ENCODE measurements at places on chromosomes 6 and 20.

GRCh38 chr6:135521431-135521830 is 23.9 kb upstream of the AHI1 start:
- no peak overlapping the region for H3K27ac ChIP-seq
- H3K4me1 ChIP-seq = peaks cover 7% of the 10 kb centered on the region
- no peaks in the 10 kb centered on the region for H3K27me3 ChIP-seq

DNA sequence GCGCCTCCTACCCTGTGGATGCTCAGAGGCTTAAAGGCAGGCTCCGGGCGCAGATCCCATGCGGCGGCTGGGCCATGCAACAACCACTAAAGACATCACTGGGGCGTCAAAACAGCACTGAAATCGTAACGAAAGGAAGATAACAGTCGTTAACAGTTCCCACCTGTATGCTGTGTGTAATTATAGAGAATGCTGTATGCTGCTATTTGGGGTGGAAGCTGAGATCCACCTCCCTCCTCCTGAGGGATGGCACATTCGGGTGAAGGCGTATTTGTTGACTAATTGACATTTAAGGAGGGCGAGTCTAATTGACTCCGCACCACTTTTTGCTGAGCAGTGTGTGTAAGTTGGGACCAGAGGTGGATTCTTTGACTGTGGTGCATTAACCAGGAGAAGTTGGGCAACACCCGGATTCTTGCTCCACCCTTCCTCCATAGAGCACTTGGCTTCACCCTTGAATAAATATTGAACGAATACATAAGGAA is 687 bp downstream of the SLC35A1 start:
- DNase-seq = no peak
- peaks cover 12% of the 10 kb centered on the region for H3K4me1 ChIP-seq
- peak overlapping the region; percentile 46 for H3K27ac ChIP-seq
- H3K27me3 ChIP-seq = no peaks in the 10 kb centered on the region

DNA sequence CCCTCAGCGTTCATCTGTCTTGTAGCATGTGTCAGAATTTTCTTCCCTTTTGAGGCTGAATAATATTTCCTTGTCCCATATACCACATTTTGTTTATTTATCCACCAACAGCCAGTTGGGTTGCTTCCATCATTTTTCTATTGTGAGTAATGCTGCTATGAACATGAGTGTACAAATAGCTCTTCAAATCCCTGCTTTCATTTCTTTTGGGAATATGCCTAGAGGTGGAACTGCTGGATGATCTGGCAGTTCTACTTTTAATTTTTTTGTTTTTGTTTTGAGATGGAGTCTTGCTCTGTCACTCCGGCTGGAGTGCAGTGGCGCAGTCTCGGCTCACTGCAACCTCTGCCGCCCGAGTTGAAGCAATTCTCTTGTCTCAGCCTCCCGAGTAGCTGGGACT is 64.7 kb downstream of the SASH1 start:
- H3K27me3 ChIP-seq = no peaks in the 10 kb centered on the region
- DNase-seq = no peak
- H3K27ac ChIP-seq = peak overlapping the region; percentile 72
- peaks cover 25% of the 10 kb centered on the region for H3K4me1 ChIP-seq
- no peaks in the 10 kb centered on the region for H3K36me3 ChIP-seq

DNA sequence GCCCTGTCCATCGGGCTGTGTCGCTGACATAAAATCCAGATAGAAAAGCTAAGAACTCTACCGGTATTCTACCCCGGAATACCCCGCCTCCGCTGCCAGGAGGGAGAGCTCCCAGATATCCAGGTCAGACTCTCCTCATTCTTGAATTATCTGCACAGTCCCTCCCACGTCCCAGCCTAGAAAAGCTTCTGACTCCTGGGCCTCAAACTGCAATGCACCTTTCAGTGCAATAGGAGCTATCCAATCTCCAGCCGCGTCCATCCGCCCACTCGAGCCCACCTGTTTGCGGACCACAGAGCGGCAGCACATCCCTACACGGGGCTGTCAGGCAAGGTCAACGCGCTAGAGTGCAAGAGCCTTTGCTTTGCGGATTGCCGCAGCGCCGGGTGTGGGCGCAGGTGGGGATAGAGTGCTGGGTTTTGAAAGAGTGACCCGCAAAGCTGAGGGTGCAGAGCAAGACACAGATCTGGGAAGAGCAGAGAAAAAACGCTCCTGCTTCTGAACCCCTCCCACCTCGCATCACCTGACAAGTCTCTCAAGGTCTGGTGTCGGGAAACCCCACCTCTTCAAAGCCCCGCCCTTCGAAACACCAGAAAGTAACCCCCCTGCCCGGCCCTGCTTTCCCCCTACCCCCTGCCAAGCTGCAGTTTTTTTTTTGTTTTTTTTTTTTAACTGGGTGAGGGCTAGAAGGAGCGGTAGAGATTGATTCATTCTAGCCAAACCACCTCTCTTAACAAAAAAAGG is 1.3 kb downstream of the TAPBP start:
- H3K36me3 ChIP-seq = peaks cover 33% of the 10 kb centered on the region
- DNase-seq = no peak
- H3K4me3 ChIP-seq = peak overlapping the region; percentile 69
- no peaks in the 10 kb centered on the region for H3K27me3 ChIP-seq
- H3K27ac ChIP-seq = peak overlapping the region; percentile 87

GRCh38 chr20:44651684-44652423 is at the start of gene ADA:
Gene ADA (minus strand): TSS chr20:44651699. CDS start chr20:44651607, 92 bp downstream.
- H3K27me3 ChIP-seq = no peaks in the 10 kb centered on the region
- H3K4me1 ChIP-seq = peaks cover 3% of the 10 kb centered on the region
- peak within 1 kb of the TSS; percentile 40 for H3K27ac ChIP-seq
- peak within 1 kb of the TSS; percentile 64 for H3K4me3 ChIP-seq
- DNase-seq = peak; percentile 92
- no peaks in the 10 kb centered on the region for H3K36me3 ChIP-seq

DNA sequence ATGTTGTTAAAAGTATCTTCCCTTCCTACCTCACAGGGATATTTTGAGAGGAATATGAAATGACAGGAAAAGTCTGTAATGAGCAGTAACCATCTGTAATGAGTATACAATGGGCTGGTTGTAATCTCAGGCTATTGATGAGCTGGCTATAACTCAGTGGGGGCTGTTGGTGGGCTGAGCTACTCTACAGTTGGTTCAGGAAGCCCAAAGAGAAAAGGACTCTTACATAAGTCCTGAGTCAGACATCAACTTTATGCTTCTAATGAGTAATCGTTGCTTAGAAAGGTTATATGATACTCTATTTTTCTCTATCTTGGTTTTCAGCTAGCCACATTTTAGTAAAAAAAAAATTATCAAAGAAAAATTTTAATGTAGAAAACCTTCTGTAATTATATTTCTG is 26.4 kb downstream of the ZNF391 start:
- no peak for DNase-seq
- no peak overlapping the region for H3K27ac ChIP-seq
- no peaks in the 10 kb centered on the region for H3K27me3 ChIP-seq
- no peaks in the 10 kb centered on the region for H3K36me3 ChIP-seq

DNA sequence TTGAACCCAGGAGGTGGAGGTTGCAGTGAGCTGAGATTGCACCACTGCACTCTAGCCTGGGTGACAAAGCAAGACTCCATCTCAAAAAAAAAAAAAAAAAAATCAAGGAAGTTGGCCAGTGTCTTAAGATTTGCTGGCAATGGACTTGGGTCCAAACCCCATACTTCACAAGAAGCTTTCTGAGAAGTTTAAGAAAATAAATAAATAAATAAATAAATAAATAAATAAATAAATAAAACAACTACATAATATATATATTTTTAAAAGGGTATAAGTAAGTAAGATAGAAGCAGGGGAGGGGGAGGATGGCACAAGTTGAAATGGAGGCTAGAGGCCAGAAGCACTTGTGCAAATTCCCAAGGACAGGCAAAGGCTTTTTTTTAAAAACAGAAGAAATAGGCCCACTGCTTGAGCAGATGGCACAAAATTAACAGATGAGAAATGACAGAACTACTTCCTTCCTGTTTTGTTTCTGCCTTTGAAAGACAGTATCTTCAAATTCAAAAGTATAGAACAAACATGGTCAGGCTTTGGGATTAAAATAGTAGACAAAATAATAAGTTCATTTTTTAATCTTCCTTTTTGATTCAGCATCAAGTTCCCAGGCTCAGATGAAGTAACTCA is 287.7 kb downstream of the ALDH8A1 start:
- H3K4me1 ChIP-seq = peaks cover 17% of the 10 kb centered on the region
- no peaks in the 10 kb centered on the region for H3K27me3 ChIP-seq
- H3K36me3 ChIP-seq = no peaks in the 10 kb centered on the region
- no peak overlapping the region for H3K27ac ChIP-seq
- DNase-seq = no peak

DNA sequence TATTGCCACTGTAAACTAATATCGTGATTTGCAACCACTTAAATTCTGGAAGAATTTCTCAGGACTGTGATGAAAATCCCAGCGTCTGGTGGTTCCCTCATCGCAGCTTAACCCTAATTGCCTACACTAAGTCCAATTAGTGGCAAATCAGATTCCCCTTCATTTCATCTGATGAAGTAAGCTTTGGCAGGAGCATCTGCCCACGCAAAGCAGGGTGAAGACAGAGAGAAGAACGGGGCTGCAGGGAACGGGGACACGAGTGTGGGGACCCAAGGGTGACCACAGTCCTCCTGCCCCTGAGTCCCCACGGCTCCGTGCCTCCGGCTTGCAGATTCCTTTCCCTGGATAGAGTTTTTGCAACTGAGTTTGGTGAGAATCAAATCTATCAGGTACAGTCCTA is 159.5 kb downstream of the LY86 start:
- H3K4me3 ChIP-seq = no peak overlapping the region
- H3K27ac ChIP-seq = no peak overlapping the region
- H3K27me3 ChIP-seq = no peaks in the 10 kb centered on the region
- no peaks in the 10 kb centered on the region for H3K36me3 ChIP-seq
- no peak for DNase-seq

- H3K27ac ChIP-seq = peak overlapping the region; percentile 1
- peaks cover 42% of the 10 kb centered on the region for H3K4me1 ChIP-seq
- H3K4me3 ChIP-seq = no peak overlapping the region
- H3K27me3 ChIP-seq = no peaks in the 10 kb centered on the region
- no peak for DNase-seq
- H3K36me3 ChIP-seq = peaks cover 70% of the 10 kb centered on the region
Measured at GRCh38 chr20:38935285-38935684, 9.1 kb downstream of the FAM83D start.

GRCh38 chr6:115091461-115091860 is 748.6 kb upstream of the HS3ST5 start:
- H3K4me3 ChIP-seq = no peak overlapping the region
- no peak overlapping the region for H3K27ac ChIP-seq
- no peaks in the 10 kb centered on the region for H3K27me3 ChIP-seq

DNA sequence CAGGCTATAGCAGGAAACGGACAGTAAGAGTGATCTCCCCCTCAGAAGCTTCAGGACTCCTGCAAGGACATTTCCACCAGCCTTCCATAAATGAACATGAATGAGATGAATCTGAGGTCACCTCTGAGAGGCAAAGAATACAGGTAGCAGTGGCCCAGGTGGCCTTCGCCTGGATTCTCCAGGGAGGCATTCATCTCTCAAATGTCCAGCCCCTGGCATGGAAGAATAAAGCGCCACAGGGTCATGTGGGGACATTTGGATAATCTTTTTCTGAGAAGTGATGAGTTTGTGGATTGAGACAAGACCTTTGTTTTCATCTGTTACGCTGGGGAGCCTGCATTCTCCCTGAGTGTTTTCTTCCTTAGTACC is 2.9 kb downstream of the GMPR start:
- DNase-seq = no peak
- H3K4me1 ChIP-seq = peaks cover 14% of the 10 kb centered on the region
- H3K27ac ChIP-seq = no peak overlapping the region
- no peak overlapping the region for H3K4me3 ChIP-seq
- no peaks in the 10 kb centered on the region for H3K36me3 ChIP-seq
- no peaks in the 10 kb centered on the region for H3K27me3 ChIP-seq

DNA sequence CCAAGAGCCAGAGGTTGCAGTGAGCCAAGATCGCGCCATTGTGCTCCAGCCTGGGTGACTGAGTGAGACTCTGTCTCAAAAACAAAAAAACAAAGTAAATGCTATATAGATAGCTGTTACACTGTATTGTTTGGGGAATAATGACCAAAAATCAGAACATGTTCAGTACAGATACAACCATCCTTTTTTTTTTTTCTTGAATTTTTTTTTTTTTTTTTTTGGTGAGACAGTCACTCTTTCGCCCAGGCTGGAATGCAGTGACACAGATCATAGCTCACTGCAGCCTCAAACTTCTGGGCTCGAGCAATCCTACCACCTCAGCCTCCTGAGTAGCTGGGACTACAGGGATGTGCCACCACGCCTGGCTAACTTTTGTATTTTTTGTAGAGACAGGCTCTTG is 63.7 kb downstream of the BCAS4 start:
- no peak overlapping the region for H3K27ac ChIP-seq
- no peaks in the 10 kb centered on the region for H3K36me3 ChIP-seq
- no peak overlapping the region for H3K4me3 ChIP-seq
- H3K27me3 ChIP-seq = no peaks in the 10 kb centered on the region
- DNase-seq = no peak

GRCh38 chr6:21138336-21139069 is 455.0 kb upstream of the SOX4 start:
- no peak for DNase-seq
- no peaks in the 10 kb centered on the region for H3K4me1 ChIP-seq
- no peaks in the 10 kb centered on the region for H3K36me3 ChIP-seq
- no peaks in the 10 kb centered on the region for H3K27me3 ChIP-seq

DNA sequence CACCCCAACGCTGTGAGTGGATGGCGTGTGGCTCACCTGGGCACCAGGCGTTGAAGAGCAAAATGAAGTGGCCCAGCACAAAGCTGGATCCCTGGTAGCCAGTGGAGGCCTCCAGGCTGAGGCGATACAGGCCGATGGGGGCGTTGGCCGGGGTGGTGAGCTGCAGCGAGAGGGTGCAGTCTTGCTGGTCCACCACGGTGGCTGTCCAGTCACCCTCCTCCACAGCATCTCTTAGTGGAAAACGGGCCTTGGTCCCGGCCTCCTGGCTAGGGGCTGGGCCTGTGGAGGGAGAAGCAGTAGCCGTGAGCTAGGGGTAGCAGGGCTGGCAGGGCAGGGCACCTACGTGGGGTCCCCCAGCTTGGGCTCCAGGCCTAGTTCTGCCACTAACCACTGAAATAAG is 9.3 kb downstream of the TGM2 start:
- peak overlapping the region; percentile 87 for H3K27ac ChIP-seq
- H3K27me3 ChIP-seq = no peaks in the 10 kb centered on the region
- H3K36me3 ChIP-seq = peaks cover 36% of the 10 kb centered on the region
- peaks cover 34% of the 10 kb centered on the region for H3K4me1 ChIP-seq
- no peak overlapping the region for H3K4me3 ChIP-seq

DNA sequence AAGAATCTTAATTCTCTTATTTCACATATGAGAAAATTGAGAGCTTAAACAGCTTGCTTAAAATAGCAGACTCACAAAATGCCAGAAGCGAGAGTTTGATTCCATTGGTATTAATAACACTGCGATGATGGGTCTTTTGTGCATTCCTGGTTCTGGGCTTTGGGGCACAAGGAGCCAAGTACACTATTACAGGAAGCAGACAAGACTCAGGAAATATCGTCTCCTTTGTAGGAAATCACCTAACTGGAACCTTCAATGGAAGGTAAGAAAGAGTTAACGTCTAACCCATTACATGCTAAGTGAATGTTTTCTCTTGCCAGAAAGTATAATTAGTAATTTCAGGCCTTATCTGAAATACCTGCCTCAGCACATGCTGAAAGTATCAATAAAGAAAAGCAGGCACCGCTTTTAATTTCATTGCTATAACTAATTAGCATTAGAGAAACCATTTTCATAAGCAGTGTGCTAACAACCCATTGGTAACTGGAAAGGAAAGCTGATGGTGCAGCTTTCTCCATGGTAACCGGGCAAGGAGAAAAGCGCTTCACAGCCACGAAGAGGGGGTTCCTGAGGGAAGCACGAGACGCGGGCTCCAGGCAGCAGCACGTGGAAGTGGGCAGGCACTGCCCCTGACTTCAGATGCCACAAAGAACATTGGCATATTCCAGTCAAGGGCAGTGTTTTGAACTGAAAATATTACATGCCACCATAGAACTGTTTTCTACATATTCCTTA is 206.7 kb upstream of the AGPAT4 start:
- H3K36me3 ChIP-seq = no peaks in the 10 kb centered on the region
- no peak for DNase-seq
- no peaks in the 10 kb centered on the region for H3K27me3 ChIP-seq
- H3K4me3 ChIP-seq = no peak overlapping the region
- peaks cover 2% of the 10 kb centered on the region for H3K4me1 ChIP-seq
- H3K27ac ChIP-seq = no peak overlapping the region
